Fibroblast of skin of left biceps (primary cell): ENCODE measurements at places on chromosomes 1 and 21.

GRCh38 chr21:39727401-39728120 is 17.4 kb upstream of the IGSF5 start:
- DNase-seq: no peak

DNA sequence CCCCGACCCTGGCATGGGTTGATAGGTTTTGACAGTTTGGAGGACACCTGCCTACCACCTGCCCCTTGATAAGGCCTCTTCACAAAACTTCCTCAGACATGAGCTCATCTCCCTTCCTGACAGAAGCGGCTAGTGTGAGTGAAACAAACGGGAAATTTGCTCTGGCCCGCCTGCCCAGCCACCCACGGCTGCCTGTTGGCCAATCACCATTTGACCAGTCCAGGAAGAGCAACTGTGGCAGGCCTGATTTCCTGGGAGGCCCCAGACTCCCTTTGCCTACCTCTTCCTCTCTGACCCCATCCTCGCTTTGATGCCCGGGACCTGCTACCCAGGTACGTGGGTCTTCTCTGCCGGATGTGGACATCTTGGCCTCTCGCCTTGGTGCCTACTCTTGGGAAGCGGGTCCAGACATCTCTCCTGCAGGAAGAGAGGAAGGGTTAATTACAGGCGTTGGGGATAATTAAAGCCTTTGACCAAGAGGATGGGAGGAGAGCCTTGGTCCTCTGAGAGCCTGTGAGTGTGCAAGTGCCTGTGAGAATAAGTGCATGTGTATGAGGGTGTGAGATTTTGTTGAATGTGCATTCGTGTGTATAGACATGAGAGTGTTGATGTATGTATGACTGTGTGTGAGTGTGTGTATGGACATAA is 1.1 kb upstream of the EPHA2 start:
- DNase-seq: no peak

GRCh38 chr1:228176461-228177182 is 11.0 kb downstream of the IBA57 start:
- DNase-seq: no peak

DNA sequence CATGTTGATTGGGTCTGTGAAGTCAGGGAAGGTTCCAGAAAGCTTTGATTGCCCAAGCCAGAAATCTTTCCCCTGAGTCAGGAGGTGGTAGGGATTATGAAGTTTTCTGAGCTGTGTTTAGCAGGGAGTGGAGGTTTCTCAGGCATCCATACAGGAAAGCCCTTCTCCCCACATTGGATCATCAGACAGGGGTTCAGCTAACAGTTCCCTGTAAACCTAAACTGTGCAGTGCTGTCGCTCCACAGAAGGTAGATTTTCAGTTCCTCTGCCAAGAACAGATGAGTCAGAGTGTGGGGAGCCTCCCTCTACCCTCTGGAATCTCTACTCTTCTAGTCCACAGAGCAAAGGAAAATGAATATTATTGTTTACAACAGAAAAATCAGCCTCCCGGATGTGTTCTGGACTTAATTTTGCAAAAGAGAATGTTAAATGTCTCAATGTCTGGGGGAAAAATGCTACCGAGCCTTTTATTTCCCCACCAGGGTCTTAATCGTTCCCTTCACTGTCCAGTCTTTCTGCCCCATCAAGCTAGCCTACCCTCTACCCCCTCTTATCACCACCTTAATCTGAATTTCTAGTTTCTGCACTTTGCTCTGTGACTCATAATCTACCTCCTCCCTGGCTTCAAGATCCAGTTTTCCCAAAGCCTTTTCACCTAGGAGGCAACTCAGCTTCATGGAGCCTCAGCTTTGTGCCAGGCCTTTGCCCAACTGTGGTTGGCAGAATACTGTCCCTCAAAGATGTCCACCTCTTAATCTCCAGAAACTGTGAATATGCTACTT is 355.6 kb downstream of the PRDM2 start:
- no peak for DNase-seq

DNA sequence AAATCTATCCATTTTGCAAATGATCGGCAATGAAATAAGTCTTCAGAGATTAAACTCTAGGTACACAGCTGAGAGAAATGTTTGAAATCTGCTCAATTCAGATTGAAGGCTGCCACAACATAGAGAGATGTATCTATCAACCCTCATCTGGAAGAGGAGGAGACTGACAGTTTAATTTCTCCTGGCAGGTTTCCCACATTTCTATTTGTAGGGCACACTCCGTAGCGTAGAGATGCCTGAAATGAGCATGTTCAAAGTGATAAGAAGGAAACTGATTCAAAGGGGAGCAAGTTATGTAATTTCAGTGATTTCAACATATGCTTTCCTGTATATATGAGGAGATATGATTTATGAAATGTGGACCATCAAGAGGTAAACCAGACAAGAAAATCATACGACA is 44.1 kb downstream of the NIBAN1 start:
- no peak for DNase-seq

- DNase-seq: no peak
These were observed 15.1 kb downstream of the CD53 start for GRCh38 chr1:110888049-110888448.

- no peak for DNase-seq
These were observed at the start of gene KLHDC8A for GRCh38 chr1:205356440-205357139. Gene KLHDC8A (minus strand): TSS chr1:205356922. CDS start chr1:205343604, 13,318 bp downstream.

- no peak for DNase-seq
These were observed 129.2 kb downstream of the PTPN14 start for GRCh38 chr1:214422137-214422671.

DNA sequence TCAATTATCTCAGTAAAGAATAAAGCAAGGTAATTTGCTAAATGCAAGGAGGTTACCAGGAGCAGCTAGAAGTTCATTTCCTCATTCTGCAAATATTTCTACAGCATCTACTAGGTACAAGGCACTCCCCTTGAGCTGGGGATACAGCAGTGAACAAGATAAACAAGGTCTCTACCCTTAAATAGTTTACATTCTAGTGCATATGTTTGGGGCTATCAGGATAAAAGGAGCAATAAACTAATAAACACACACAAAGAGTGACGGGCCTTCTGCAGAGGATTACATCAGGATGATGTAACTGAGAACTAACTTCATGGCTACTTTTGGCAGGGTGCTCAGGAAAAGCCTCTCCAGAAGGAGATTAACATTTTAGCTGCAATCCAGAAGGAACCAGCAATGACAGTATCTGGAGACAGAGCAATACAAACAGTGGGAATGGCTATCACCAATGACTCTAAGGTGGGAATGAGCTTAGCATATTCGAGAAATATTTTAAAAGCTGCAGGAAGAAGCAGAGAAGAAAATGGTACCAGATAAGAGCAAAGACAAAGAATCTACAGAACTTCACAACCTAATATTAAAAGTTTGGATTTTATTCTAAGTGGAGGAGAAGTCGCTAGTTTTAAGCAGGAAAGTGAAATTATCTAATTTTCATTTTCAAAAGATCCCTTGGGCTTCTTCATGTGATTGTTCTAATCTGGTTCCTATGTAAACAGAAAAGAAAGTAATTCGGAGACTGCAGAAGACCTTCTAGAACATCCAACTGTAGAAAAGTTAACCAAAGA is 25.8 kb downstream of the TP53BP2 start:
- no peak for DNase-seq

DNA sequence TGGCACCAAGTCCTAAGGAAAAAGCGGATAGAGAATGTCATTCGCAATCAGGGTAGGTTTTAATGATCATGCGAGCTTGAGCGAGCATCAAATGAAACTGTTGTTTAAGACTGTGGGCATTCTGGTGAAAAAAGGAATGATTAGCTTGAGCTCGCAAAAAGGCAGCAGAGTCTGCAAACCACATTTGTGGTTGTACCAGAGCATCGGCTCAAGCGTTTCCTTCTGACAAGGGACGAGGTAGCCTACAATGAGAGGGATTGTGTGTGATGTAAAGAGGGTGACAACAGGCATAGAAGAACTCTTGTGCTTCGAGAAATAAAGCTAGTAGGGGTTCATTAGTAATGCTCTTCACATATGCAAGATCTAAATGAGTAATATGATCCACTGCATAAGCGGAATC is 11.1 kb upstream of the CD48 start:
- no peak for DNase-seq

GRCh38 chr1:214404154-214404553 is 123.2 kb downstream of the SMYD2 start:
- DNase-seq: peak; percentile 61

- DNase-seq: no peak
These were observed 565.4 kb upstream of the BRINP3 start for GRCh38 chr1:191043066-191043465.
